Renal cortex interstitium (tissue), 15 donors: ENCODE measurements at places on chromosomes 12 and 14.

- no peak for DNase-seq
These were observed 202.3 kb downstream of the KIF21A start for GRCh38 chr12:39240587-39240986.

DNA sequence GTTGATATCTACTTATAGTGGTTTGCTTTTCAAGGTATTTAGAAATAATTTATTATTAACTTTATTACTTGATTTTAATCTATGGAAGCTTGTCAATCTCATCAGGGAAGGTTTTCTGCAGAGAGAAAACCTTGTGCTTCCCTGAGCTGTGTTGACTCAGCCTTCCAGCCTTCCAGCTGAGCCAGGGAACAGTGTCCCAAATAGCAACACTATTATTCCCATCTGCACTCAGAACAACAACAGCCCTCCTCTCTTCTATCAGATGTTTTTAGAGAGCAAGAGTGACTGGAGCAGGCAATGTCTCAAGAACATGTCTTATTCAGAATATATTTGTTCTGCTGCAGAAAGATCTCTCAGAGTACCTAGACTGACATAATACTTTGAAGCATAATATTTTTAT, 389.9 kb upstream of the GARIN6 start:
- no peak for DNase-seq

DNA sequence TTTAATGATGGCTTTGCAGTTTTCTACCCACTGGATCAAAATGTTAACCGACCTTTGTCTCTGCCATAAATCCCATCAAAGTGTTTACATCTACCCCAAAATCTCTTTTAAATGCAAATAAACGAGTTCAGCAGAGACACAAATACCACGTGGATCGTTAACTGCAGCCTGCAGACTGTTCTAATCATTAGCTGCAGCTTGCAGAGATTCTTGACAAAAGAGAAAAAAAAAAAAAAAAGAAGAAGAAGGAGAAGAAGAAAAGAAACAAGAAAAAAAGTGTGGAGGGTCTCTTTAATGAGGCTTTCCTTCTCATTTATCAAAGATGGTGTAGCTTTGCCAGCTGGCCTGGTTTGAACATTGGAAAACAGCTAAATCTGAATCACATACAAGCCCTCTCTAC, 275.7 kb downstream of the NEDD1 start:
- DNase-seq, result no peak

DNA sequence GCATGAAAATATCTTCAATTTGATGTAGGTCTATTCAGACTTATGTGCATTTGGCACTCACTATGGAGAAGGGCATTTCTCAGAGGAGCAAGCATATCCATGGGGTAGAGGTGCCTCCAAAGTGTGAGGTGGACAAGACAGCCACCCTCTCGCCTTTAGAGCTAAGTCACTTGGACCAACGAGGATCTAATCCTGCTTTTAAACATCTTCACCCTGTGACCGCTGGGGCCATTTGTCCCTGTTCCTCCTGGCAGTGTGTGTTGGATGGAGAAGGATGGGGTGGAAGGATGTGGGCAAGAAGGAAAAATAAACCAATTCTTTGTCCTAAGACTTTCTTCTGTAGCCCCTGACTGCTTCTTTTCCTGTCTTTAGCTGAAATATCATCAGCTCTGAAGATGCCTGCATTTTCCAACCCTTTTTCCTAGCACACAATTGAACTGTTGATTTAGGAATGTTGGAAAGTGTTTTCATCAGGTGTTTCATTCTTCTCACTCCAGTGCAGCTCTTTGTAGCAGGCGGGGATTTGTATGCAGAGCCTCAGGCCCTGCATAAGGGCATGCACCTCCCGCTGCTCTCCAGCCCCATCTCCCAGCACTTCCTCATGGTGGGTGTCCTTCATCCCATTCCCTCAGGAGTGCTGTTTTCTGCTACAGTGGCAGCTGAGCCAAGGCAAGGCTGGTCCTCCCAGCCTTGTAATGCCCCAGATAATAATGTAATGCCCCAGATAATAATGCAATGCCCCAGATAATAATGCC, 5.3 kb downstream of the FGF6 start:
- no peak for DNase-seq

- DNase-seq, result no peak
These were observed 75.2 kb downstream of the LRRC74A start for GRCh38 chr14:76901171-76902055.

DNA sequence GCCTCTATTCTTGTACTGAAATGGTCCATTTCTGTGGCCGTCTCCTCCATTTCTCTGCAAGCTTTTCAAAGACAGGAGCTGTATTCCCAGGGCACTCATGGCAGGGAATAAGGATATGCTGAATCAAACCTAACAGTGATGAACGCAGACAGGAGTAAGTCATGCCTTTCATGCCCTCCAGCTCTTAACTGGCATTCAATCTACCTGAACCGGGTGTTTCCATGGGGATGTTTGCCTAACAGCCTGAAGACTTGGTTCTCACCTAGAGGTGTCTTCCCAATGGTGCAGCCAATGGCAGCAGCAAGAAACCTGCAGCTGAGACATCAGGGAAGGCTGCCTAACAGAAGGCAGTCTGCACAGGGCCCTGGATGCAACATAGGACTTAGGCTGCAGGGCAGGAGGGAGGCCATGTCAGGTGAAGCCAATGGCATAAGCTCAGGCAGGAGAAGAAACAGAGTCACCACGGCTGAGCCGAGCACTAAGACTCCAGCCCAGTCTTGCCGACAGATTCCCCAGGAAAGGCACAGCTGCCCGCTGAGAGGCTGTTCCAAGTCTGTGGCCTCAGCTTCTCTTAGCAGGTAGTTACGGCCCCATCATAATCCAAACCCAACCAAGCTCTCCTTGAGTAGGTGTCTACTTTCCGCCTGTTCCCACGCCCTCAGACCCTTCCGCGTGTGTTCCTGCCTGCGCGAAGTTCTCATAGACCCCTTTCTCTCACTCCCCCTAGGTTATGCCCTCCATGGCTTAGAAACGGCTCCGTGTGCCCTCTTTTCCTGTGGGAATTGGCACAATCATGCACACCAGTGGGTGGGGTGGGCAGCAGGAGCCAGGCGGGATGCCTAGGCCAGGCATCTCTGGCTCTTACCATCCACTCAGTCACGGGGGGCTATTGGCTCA, 44.1 kb downstream of the VWF start:
- DNase-seq, result no peak

DNA sequence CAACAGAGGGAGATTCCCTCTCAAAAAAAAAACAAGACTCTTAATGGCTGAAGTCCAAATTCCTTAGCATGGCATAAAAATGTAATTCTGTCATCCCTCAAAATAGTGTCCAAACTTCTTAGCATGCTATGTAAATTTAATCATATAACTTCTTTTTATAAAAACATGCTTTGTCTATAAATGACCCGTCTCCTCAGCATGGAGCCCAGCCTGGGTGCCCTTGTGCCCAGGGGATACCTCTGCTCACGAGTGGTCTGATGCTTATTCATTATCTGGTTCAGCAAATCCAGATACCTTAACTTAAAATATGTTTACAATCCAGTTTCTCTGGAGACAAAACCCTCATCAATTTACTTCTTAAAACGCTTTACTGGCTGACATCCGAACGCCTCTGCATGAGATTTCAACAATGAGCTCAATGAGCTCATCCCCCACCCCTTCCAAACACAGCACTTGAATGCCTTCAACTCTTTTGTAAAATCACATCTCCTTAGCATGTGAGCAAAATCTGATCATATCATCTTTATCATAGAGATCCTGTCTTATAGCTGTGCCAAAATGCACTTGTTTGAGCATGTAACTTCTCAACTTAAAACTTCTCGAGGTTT, 15.7 kb downstream of the RTL1 start:
- no peak for DNase-seq

DNA sequence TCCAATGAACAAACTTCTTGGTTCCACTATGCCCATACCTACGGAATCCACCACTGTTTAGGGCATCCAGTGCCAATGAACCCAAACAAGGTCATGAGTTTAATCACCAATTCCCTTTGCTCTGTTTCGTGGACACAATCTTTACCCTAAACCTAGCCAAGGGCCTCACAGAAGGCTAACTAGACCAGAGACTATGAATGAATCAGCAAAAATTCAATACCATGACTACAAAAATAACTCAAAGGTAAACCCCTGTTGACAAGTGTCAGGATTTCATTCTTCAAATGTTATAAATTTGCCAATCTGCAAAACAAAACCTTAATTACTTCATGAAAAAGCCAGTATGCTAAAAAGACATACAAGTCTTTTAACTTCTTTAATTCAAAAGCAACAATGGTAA, 96.7 kb downstream of the CEP128 start:
- no peak for DNase-seq

- no peak for DNase-seq
These were observed 25.9 kb downstream of the SLC25A47 start for GRCh38 chr14:100348784-100349685.

- DNase-seq, result no peak
These were observed 53.0 kb downstream of the TBC1D30 start for GRCh38 chr12:64877363-64878004.

DNA sequence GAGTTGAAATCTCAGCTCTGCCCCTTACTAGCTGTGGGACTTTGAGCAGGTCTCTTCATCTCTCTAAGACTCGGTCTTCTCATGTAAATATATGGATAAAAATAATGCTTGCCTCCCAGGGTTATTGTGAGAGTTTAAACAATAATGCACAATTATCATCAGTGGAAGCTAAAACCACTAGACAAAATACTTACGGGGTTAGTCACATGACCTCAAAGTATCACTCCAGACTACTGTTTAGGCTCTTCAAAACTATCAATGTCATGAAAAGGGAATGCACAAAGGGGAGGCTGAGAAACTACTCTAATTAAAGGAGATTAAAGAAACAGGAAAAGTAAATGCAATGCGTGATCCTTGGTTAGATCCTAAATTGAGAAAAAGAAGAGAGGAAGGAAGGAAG, 24.5 kb upstream of the TSPAN11 start:
- DNase-seq, result no peak

DNA sequence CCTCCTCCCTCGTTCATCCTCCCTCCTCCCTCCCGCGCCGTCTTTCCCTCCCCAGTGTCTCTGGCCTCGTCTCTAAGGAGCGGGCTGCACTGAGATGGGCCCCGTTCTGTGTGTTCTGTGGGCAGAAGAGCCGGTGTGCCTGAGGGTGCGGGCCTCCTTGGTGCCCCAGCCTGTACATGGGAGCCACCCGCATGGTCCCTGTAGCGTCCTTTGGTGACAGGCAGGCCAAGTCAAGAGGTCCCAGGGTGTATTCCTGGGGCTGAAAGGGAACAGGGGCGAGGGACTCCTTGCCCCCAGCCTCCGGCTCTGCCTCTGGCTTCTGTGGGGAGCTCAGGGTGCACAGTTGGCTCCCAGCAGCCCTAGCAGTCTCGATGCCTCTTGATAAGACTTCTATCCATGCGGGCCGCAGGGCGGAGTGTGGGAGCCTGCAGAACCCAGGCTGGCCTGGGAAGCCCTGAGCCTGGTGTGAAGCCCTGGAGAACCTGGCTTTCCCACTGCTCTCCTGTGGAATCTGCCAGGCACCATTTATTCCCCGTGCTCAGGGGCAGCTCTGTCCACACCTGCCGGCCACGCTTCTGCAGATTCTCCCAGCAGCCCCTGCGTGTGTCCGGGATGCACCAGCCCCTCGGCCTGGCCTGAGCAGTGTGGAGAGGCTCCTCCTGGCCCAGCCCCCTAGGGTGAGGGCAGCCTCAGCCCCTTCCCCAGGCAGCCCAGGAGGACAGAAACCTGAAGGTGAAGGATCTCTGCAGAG, 181.3 kb downstream of the KIF26A start:
- no peak for DNase-seq

- DNase-seq, result no peak
These were observed 10.6 kb upstream of the PYGL start for GRCh38 chr14:50954811-50955372.

- DNase-seq, result no peak
These were observed 274.4 kb downstream of the LRIG3 start for GRCh38 chr12:58645946-58646345.

GRCh38 chr12:38544330-38545066, 227.9 kb downstream of the ALG10B start:
- no peak for DNase-seq

GRCh38 chr12:50065726-50066310, 8.4 kb downstream of the ASIC1 start:
- DNase-seq, result no peak

- DNase-seq, result no peak
These were observed 195.1 kb downstream of the CHST11 start for GRCh38 chr12:104651811-104652210.

GRCh38 chr12:67732857-67733256, 84.3 kb downstream of the DYRK2 start:
- DNase-seq, result no peak

GRCh38 chr12:127450826-127451225, 816.1 kb upstream of the TMEM132C start:
- DNase-seq, result no peak

DNA sequence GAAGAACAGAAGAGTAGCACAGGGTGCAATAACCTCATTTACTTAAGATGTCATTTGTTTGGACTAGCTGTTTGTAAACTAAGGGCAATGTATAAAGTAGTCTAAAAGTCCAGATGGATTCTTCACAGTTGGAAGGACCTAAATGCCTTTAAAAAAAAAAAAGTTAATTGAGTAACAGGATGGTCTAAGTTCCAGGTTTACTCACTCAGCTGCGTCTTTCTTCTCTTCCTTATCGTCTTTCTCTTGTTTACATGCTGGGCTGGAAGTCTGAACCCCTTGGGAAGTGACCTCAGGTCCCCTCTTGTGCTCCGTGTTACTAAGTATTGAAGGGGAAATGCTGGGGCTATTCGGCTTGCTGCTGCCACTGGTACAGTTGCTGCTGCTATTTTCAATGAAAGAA, 82.5 kb downstream of the SH2B3 start:
- no peak for DNase-seq

GRCh38 chr12:50788561-50788960, 24.7 kb downstream of the ATF1 start:
- DNase-seq, result no peak

DNA sequence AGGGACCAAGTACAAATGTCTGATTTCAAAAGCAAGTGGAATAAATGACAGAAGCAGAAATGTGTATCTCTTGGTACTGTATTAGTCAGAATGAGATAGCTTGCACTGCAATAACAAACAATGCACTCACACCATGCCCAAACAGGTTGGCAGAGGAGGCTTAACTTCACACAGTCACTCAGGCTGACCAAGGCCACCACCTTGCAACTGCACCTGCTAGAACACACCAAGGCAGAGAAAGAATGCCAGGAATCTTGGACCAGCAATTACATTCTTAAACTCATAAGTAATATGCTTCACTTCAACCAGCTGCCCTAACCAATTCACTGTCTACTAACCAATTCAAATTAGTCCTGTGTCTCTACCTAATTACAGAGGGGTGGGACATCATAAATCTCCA, 378.3 kb downstream of the BCL11B start:
- no peak for DNase-seq

GRCh38 chr12:77745624-77746023, 85.1 kb upstream of the NAV3 start:
- DNase-seq, result no peak
